Vagina (tissue), 2 donors: ENCODE measurements at places on chromosomes 4 and X. TPM values are rescaled to one million over a fixed set of nuclear protein-coding genes. Genes with fewer than 3 reads are reported as not detected.

Gene TLR3
- total RNA-seq = 10.6 TPM

Gene PNMA6F
- total RNA-seq = not detected

Gene ZNF711
- 2.2 TPM for total RNA-seq

Gene RELL1
- total RNA-seq = 38.8 TPM

Gene TMEM255A
- total RNA-seq = 10.8 TPM

Gene SPRY1
- total RNA-seq = 185 TPM

Gene MTNR1A
- not detected for total RNA-seq

Gene FAM53A
- 13.8 TPM for total RNA-seq

Gene SCD5
- 16.9 TPM for total RNA-seq

Gene CCDC110
- total RNA-seq = 1.2 TPM

Gene BGN
- total RNA-seq = 106 TPM

Gene HEPH
- 8.6 TPM for total RNA-seq

Gene RNF175
- 2.2 TPM for total RNA-seq

Gene MAB21L2
- total RNA-seq = 0.25 TPM

Gene MID1
- total RNA-seq = 16.2 TPM

Gene NOX1
- total RNA-seq = not detected

Gene ZDHHC15
- 3.4 TPM for total RNA-seq

Gene IQCM
- not detected for total RNA-seq

Gene STATH
- not detected for total RNA-seq

Gene KLHL34
- total RNA-seq = not detected

Gene WAS
- total RNA-seq = 4.4 TPM

Gene TMSB4X
- total RNA-seq = 3,119 TPM

Gene CT45A2
- not detected for total RNA-seq

Gene ATP11C
- 24.1 TPM for total RNA-seq

Gene ITGB1BP2
- total RNA-seq = 1.7 TPM

Gene DMP1
- total RNA-seq = not detected

Gene PAGE1
- not detected for total RNA-seq

Gene EXOC1L
- total RNA-seq = not detected

Gene SPON2
- total RNA-seq = 72.2 TPM

Gene UGT2B10
- total RNA-seq = not detected

Gene LRCH2
- total RNA-seq = 10.1 TPM

Gene CFAP47
- not detected for total RNA-seq

Gene SPANXA1
- not detected for total RNA-seq

Gene SSX4B
- not detected for total RNA-seq

Gene GATA1
- 1.2 TPM for total RNA-seq

Gene CENPVL3
- total RNA-seq = not detected

Gene HTN3
- total RNA-seq = not detected

Gene PRSS12
- total RNA-seq = 15.0 TPM

Gene NPY2R
- 0.49 TPM for total RNA-seq

Gene LRIT3
- not detected for total RNA-seq

Gene MCTS1
- 6.1 TPM for total RNA-seq

Gene AFM
- total RNA-seq = not detected

Gene CYSLTR1
- total RNA-seq = 0.98 TPM

Gene MAML3
- 16.2 TPM for total RNA-seq

Gene CNKSR2
- 4.2 TPM for total RNA-seq

Gene GAGE10
- total RNA-seq = not detected

Gene ETDB
- total RNA-seq = not detected
